Breast epithelium (tissue), 4 donors: ENCODE measurements at places on chromosomes 12 and 14.

DNA sequence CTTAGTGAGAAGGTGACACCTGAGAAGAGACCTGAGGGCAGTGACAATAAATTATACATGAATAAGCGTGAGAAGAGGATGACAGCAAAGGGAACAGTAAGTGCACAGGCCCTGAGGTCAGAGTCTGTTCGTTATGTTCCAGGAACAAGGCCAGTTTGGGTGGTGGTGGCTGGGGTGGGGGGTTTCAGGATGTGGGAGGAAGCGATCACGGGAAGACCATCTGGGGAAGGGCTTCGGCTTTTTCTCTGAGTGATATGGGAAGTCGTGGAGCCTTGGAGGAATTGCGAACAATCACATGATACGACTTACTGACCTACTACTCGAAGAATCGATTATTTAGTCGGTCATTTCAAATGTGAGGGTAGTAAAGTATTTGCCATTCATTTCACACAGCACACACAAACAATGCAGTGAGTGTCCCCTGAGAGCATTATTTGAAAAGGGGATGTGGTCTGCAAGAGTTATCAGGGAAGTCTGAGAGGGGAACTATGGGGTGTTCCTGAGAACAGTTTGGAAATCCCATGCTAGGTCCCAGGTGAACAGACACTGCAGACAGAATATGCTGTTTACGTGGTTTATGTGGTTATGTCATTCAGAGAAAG is 94.7 kb downstream of the SLC38A1 start:
- no peak for DNase-seq

DNA sequence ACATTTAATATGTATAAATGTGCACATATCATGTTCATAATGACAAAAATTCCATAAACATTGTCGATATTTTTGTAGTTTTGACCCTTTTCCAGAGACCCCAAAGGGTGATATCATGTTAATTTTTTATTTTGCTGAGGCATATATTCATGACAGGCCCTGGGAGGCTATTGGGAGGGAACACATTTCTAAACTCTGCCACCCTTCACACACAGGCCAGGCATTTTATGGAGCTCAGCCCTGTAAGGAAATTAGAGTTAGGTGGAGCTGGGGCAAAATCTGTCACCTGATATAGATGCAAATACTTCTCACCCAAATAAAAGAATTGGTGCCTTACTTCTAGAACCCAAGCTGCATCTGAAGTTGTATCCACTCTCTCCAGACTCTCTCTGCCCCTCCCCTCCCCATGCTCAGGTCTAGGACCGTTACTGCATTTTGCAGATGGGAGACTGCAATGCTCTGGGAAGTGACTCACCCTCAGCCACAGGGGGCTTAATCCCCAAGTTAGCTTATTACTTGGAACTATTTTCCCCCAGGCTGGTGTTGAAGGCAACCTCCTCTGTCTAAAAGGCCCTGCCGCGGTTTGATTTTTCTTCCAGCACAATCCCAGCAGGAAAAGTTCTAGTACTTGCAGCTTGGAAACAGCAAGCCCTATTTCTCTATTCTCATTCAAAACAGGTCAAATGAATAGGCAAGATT is 238.9 kb downstream of the EMP1 start:
- DNase-seq = no peak

- DNase-seq = no peak
Measured at GRCh38 chr12:59719701-59720100, 123.9 kb downstream of the SLC16A7 start.

- no peak for DNase-seq
Measured at GRCh38 chr12:97464385-97465321, 2.0 kb downstream of the RMST start.

GRCh38 chr12:25985316-25986175 is 27.1 kb downstream of the RASSF8 start:
- DNase-seq = no peak

- DNase-seq = no peak
Measured at GRCh38 chr12:41794336-41794735, 350.3 kb downstream of the GXYLT1 start.

DNA sequence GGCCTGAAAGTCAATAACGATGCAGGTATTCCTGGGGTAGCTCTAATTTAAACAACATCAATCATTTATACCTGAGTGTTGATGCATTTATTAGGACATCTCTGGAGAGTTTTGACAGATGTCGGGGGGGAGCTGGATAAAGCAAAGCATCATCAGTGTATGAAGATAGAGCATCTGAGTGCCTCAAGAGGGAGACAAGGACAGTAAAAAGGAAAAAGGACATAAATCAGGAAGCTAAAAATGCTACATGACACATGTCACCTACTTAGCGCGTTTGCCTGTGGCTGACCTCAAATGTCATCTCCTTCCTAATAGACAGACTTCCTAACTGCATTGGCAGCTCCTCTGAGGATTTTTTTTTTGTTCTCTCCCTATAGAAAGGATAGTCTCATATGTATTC is 259.5 kb upstream of the PKP2 start:
- no peak for DNase-seq

GRCh38 chr14:79352076-79352630 is 859.2 kb downstream of the DIO2 start:
- DNase-seq = no peak

DNA sequence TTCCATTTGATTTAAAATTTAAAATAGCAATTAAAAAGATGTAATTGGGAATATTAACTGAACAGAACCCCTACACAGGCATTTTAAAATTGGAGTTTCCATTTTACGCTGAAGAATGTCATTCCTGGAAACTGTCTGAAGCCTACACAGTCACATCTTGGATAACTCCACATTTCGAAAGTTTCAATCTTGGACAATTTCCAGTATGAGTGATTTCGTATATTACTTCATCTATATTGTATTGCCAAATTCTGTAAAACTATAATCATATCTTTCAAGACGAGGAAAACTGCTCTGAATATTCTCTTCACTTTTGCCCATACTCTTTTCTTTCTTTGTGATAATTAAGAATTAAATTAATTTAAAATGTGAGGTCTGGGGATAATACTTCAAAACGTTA is 194.2 kb upstream of the ABCD2 start:
- DNase-seq = no peak
